ENCODE measurements at places on chromosomes 16 and 17.
A peak's percentile ranks its signal among the peaks of the same experiment; 100 is the strongest.

DNA sequence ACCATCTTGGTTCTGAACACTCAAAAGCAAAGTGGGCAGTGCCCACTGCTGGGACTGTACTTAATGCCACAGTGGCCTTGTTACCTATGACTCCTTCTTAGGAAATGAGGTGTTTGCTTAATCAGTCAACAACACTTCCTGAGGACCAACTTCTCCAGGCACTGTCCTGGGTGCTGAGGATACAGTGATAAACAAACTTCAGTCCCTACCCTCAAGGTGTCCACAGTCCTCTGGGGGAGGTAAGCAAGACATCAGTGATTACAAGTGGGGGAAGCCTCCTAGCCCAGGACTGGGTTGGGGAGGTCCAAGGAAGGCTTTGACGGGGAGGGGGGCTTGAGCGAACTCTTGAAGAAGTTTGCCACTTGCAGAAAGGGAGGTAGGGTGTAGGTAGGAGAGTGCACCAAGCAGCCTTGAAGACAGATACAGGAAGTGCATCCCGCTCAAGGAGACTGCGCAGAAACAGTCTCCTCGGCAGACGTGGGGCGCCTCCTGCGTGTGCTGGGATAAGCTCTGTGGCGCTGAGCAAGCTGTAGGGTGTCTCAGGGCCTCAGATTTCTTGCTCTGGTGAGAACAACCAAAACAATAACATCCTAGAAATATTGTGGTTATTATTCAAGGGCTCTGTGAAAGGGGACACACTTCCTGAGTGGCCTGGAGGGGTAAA lies 2.6 kb upstream of the ABCC3 start:
- H3K36me3 ChIP-seq, result no peaks in the 10 kb centered on the region
- DNase-seq, result no peak
- peaks cover 78% of the 10 kb centered on the region for H3K27me3 ChIP-seq
- H3K4me3 ChIP-seq, result no peak overlapping the region
- H3K4me1 ChIP-seq, result peaks cover 46% of the 10 kb centered on the region

DNA sequence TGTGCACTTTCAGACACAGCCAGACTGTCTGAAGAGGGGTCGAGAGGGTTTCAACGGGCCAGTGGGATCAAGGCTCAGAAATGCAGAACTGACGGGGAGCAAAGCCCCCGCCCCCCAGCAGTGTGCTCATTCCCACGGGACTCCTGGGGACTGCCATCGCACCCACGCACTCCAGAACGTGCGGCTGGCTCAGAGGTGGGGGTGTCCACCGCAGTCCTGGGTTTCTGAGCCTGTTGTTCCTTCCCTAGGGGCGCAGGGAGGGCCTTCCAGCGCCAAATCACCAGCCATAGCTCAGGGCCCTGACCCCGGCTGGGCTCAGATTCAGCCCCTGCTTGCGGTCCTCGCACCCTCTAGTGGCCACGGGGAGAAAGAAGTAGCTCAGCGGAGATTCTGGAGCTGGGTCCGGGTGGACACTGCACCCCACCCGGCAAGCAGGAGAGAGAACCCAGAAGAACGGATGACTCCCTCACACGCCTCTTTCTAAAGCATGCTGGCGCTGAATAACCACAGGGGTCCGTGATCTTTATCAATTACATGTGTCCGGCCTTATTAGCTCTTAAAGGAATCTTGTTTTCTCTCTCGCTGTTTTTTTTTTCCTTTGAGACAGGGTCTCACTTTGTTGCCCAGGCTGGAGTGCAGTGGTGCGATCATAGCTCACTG lies 45.0 kb upstream of the USP7 start:
- H3K4me3 ChIP-seq, result no peak overlapping the region
- no peak overlapping the region for H3K27ac ChIP-seq
- peak; percentile 85 for DNase-seq
- peaks cover 14% of the 10 kb centered on the region for H3K27me3 ChIP-seq
- peaks cover 25% of the 10 kb centered on the region for H3K4me1 ChIP-seq

DNA sequence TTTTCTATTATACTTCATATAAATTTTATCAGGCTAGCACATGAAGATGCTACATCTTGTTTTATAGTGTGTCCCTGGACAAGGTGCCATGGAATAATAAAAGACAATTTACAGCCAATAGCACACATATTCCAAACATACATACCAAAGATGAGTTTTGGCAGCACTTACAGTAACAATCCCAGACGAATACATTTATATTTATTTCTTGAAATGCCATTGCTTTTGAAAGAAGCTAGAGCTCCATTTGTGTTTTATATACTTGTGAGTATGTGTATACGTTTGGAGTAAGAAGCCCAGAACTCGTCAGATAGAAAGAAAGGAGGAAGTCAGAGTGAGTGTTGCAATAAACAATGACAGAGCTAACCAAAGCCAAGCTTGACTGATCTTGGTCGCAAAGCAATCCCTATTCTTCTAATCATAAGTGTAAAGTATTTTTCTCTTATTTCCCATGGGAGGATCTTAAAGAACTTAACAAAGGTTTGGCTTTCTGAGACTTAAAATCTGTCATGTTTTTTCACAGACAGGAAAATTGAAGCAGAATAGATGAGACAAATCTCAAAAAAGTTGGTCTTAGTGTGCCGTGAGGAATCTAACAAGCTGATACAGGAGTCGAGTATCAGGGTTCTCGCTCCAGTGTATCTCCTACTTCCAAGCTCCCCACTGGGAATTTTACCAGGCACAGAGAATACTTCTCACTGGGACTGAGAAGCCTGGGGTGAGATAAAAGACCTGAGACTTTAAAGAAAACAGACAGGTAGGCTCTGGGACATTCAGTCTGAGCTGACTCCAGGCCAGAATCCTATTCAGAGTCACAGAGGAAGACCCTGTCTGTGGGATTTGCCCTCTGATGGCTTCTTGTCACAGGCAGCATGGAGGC lies 175.4 kb downstream of the AATF start:
- H3K4me3 ChIP-seq, result peak overlapping the region; percentile 1
- H3K36me3 ChIP-seq, result peaks cover 89% of the 10 kb centered on the region
- no peaks in the 10 kb centered on the region for H3K27me3 ChIP-seq
- H3K4me1 ChIP-seq, result peaks cover 63% of the 10 kb centered on the region
- DNase-seq, result no peak

DNA sequence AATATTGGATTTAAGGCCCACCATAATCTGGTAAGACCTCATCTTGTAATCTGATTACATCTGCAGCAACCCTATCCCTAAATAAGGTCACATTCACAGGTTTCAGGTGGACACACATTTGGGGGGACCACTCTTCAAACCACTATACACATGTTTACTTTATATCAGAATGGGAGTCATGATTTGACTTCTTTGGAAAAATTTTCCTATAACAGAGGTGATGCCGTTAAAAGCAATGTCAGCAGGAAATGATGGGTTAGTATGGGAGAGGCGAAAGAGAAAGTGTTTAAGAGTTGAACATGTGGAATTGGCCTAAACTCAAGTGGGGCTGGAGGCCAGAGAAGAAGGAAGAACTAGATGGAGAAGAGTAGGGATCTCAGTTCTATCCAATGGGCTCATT lies 281.7 kb upstream of the ERCC4 start:
- H3K27ac ChIP-seq, result no peak overlapping the region
- H3K4me3 ChIP-seq, result no peak overlapping the region
- H3K36me3 ChIP-seq, result no peaks in the 10 kb centered on the region
- no peak for DNase-seq

- no peak overlapping the region for H3K27ac ChIP-seq
- H3K36me3 ChIP-seq, result no peaks in the 10 kb centered on the region
- H3K27me3 ChIP-seq, result peaks cover 72% of the 10 kb centered on the region
- no peak overlapping the region for H3K4me3 ChIP-seq
- peaks cover 44% of the 10 kb centered on the region for H3K4me1 ChIP-seq
These were observed 45.8 kb downstream of the RTN4RL1 start for GRCh38 chr17:1979182-1979985.

- H3K4me3 ChIP-seq, result no peak overlapping the region
- DNase-seq, result no peak
- no peak overlapping the region for H3K27ac ChIP-seq
- peaks cover 41% of the 10 kb centered on the region for H3K36me3 ChIP-seq
- peaks cover 3% of the 10 kb centered on the region for H3K27me3 ChIP-seq
These were observed 33.1 kb downstream of the TRPV2 start for GRCh38 chr17:16448490-16448889.

DNA sequence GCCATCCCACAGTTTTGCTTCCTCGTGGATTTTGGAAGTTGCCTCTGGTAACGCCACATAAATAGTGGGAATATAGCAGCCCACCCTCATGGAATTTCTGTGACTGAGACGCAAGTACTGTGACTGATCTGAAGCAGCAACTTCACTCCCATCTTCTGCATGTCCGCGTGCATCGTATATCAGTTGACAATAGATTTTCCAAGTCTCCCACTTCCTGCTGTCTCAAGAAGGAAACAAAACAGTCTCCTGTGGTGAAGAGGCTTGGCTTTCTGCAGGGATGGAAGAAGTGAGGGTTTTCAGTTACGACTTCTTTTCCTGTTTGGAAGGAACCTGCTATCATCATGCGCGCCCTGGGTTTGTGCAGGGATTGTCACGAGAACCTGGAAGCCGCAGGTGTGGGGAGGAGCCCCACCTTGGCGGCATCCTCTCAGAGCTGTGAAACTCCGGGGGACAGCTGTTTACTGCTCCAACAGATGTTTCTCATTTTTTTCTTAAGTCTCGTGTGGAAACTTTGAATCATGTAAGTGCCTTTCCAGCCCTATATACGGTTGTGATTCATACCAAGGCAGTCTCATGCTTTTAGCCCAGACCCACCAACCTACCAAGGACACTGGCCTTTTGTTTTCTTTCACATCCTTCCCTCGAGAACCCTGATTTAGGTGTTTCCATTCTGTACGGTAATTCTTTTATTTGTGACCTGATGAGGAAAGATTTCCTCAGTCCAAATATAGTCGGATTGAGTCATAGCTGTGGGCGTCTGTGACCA lies 57.5 kb downstream of the WIPI1 start:
- H3K36me3 ChIP-seq, result peaks cover 8% of the 10 kb centered on the region
- H3K27ac ChIP-seq, result peak overlapping the region; percentile 41
- H3K4me3 ChIP-seq, result no peak overlapping the region
- peaks cover 9% of the 10 kb centered on the region for H3K27me3 ChIP-seq

DNA sequence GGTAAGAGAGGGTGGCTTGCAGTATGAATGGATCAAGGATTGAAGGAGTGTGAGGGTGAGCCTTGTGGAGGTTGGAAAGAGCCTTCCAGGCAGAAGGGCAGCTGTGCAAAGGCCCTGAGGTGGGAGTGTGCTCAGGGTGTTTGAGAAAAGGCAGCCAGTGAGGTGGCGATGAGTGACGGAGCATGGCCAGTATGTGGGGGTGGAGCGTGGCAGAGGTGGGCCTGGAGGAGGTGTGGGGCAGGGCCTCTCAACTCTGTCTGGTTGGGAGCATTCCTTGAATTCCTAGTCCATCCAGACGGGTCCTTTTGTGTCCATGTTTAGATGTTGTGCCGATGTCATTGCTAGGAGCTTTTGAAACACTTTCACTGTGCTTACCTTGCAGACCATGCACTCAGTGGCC lies 51.3 kb downstream of the EPN2 start:
- no peak overlapping the region for H3K4me3 ChIP-seq
- peak; percentile 20 for DNase-seq
- H3K36me3 ChIP-seq, result peaks cover 27% of the 10 kb centered on the region
- H3K27me3 ChIP-seq, result peaks cover 6% of the 10 kb centered on the region

DNA sequence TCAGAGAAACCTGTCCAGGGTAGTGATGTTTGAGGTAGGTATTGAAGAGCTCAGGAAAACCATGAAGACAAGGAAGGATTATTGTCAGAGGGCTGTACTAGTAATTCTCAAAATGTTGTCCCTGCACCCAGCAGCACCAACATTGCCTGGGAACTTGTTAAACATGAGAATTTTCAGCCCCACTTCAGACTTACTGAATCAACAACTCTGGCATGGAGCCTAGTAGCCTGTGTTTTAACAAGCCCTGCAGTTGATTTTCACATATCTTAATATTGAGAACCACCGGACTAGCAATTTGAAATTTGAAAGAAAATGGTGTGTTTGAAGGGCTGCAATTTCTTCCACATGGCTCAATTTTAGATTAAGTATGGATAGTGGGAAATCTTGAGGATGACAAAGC lies 2.8 kb upstream of the KIF2B start:
- H3K36me3 ChIP-seq, result no peaks in the 10 kb centered on the region
- no peaks in the 10 kb centered on the region for H3K27me3 ChIP-seq
- H3K27ac ChIP-seq, result no peak overlapping the region
- no peak overlapping the region for H3K4me3 ChIP-seq
- H3K4me1 ChIP-seq, result peaks cover 26% of the 10 kb centered on the region

DNA sequence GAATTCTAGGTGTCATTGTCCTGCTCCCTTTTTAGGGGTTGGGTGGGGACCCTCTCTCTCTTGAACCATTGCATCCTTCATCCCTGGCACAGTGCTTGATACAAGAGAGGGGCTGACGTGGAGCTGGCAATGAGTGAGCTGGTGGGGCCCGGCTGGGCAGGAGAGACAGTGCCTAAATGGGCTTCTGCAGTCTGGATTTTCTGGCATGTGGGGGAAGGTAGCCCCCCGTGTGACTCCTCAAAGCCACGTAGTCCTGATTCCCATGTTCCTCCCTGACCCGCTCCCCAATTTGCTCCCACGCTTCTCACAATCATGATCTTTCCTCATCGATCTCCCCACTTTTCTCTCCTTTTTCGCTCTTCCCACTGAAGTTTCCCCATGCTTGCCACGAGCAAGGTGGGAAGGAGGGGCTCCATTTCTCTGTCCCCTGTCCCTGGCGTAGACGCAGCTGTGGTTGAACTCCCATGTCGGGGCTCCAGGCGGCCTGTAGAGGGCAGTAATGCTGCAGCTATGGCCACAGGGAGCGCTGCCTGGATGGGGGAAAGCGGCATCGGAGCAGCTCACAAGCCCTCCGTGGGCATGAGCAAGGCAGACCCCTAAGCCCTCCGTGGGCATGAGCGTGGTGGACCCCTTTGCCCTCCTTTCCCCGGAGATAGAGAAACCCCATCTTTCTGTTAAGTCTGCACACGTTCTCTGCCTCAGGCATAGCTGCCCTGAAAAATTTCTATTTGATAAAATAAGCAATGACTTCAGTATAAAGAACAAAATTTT lies 47.5 kb downstream of the HAPSTR1 start:
- peaks cover 6% of the 10 kb centered on the region for H3K36me3 ChIP-seq
- peaks cover 18% of the 10 kb centered on the region for H3K4me1 ChIP-seq
- H3K27ac ChIP-seq, result no peak overlapping the region
- H3K27me3 ChIP-seq, result peaks cover 6% of the 10 kb centered on the region
- peak overlapping the region; percentile 28 for H3K4me3 ChIP-seq

DNA sequence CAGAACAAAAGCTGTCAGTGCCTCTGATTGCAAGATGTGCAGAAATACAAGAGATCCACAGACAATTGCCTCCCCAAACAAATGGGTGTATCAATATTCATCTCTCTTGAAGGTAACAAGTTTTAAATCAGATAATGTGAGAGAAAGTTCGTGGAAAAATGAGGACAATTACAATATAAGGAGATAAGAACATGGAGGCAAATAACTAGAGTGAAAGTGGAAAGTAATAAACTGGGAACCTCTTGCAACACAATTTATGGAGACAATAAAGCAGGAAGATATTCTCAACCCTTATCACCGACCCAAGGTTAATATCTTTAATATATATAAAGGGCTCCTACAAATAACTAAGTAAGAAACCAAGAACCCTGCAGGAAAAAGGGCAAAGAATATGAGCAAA lies 14.2 kb upstream of the KRT19 start:
- no peak for DNase-seq
- H3K4me1 ChIP-seq, result peaks cover 73% of the 10 kb centered on the region
- peaks cover 3% of the 10 kb centered on the region for H3K36me3 ChIP-seq
- no peak overlapping the region for H3K4me3 ChIP-seq

- H3K27ac ChIP-seq, result no peak overlapping the region
- H3K4me1 ChIP-seq, result peaks cover 20% of the 10 kb centered on the region
- DNase-seq, result no peak
These were observed 156.0 kb upstream of the SALL1 start for GRCh38 chr16:51306886-51307595.

Data from nephron progenitor cell (in vitro differentiated cells).